ENCODE measurements at places on chromosomes 4 and X. TPM values are rescaled to one million over a fixed set of nuclear protein-coding genes. Genes with fewer than 3 reads are reported as not detected.

Gene IGFBP7
- not detected for total RNA-seq

Gene MAGEB10
- total RNA-seq, result not detected

Gene MAGEA12
- not detected for total RNA-seq

Gene IL3RA
- total RNA-seq, result 0.44 TPM

Gene GPRASP1
- total RNA-seq, result 3.4 TPM

Gene AP1AR
- 23.2 TPM for total RNA-seq

Gene RASL11B
- 0.27 TPM for total RNA-seq

Gene CLGN
- not detected for total RNA-seq

Gene RASGEF1B
- 4.9 TPM for total RNA-seq

Gene TRPC3
- total RNA-seq, result 0.35 TPM

All from CD8-positive, alpha-beta memory T cell (primary cell).